Activated naive CD4-positive, alpha-beta T cell treated with anti-CD3 and anti-CD28 coated beads, Interleukin-2, amount 50 U/mL, for 72 hours (primary cell): ENCODE measurements at places on chromosomes 3 and 15.

GRCh38 chr15:56128081-56128480 lies 115.6 kb downstream of the RFX7 start:
- DNase-seq: no peak

- DNase-seq: no peak
Observed at GRCh38 chr3:191139736-191140135, 59.3 kb upstream of the OSTN start.

- DNase-seq: no peak
Observed at GRCh38 chr3:26590919-26591484, 31.6 kb upstream of the LRRC3B start.

DNA sequence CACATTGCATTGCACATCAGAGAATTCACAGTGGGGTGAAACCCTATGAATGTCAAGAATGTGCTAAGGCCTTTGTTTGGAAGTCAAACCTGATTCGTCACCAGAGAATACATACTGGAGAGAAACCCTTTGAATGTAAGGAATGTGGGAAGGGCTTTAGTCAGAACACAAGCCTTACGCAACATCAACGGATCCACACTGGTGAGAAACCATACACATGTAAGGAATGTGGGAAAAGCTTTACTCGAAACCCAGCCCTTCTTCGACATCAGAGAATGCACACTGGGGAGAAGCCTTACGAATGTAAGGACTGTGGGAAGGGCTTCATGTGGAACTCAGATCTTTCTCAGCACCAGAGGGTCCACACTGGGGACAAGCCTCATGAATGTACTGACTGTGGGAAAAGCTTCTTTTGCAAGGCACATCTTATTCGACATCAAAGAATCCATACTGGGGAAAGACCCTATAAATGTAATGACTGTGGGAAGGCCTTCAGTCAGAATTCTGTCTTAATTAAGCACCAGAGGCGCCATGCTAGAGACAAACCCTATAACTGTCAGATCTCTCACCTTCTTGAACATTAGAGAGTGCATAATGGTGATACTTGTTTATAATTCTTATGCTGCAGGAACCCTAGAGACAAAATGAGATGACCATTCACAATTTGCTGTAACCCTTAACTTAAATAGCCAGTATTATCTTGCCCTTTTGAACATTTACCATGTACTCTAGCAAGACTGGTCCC lies 9.0 kb downstream of the ZNF662 start:
- DNase-seq: no peak

- DNase-seq: no peak
Observed at GRCh38 chr3:15976524-15976923, 178.7 kb upstream of the ANKRD28 start.

GRCh38 chr15:51046799-51047449 lies 47.8 kb downstream of the TNFAIP8L3 start:
- no peak for DNase-seq

- DNase-seq: no peak
Observed at GRCh38 chr3:86934851-86935250, 56.1 kb downstream of the VGLL3 start.

GRCh38 chr3:135771760-135772159 lies 193.8 kb upstream of the PPP2R3A start:
- no peak for DNase-seq

GRCh38 chr3:176734146-176734545 lies 463.1 kb downstream of the TBL1XR1 start:
- DNase-seq: no peak

DNA sequence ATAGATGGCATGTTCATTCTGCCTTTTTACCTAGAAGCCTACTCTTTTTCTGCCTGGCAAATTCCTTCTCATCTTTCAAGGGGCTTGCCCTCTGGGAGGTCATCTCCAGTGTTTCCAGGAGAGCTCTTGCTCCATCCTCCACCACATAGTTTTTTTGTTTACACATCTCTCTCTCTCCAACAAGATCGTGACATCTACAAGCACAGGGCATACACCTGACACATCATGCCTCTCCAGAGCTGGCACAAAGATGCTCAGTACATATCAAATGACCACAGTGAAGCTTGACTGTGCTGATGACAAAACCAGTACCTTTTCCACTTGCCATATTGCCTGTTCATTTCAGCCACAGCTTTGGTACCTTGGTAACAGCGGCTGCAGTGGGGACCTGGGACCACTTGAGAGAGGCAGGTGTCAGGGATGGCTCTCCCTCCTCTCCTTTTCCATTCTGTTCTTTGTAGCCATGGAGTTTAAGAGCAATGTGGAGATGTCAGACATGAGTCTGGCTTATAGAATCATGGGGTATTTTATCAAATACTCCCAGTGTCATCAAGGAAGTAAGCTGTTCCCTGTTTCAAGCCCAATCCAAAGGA lies 15.4 kb downstream of the ALPK3 start:
- DNase-seq: no peak

DNA sequence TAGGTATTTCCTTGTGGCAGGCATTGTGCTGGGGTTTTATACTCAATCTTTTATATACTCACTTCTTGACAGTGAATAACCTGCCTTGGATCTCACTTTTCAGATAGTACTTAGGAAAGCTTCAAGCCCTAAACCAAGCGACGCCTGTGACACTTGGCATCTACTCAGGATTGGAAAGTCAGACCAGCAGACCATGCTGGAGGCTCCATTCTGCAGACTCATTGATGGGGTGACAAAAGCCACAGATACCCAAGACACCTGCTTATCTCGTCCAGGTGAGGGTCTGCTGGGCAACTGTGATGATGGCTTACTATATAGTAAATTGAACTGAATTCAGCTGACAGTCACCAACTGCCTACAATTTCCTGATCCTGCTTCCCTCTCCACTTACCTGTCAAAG lies 79.4 kb upstream of the MRPS22 start:
- no peak for DNase-seq

- no peak for DNase-seq
Observed at GRCh38 chr15:53762916-53763315, 3.5 kb upstream of the WDR72 start.

DNA sequence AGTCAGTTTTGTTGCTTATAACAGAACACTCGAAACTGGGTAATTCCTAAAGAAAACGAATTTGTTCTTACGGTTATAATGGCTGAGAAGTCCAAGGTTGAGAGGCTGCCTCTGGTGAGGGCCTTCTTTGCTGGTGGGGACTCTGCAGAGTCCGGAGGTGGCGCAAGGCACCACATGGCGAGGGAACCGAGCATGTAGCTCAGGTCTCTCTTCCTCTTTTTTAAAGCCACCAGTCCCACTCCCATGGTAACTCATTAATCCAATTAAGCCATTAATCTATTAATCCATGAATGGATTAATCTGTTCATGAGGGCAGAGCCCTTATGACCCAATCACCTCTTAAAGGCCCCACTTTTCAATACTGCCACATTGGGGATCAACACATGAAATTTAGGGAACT lies 50.0 kb downstream of the ROPN1B start:
- no peak for DNase-seq
